Panc1 (cell line): ENCODE measurements at places on chromosomes 1 and 21. TPM values are rescaled to one million over a fixed set of nuclear protein-coding genes. Genes with fewer than 3 reads are reported as not detected.

- H3K4me1 ChIP-seq = no peaks in the 10 kb centered on the region
- H3K27ac ChIP-seq = no peak overlapping the region
- DNase-seq = no peak
- H3K4me3 ChIP-seq = no peak overlapping the region
- H3K27me3 ChIP-seq = no peaks in the 10 kb centered on the region
- H3K36me3 ChIP-seq = no peaks in the 10 kb centered on the region
These were observed 15.1 kb upstream of the PCP4 start for GRCh38 chr21:39852021-39852721.

- H3K36me3 ChIP-seq = no peaks in the 10 kb centered on the region
- no peak overlapping the region for H3K27ac ChIP-seq
- H3K4me1 ChIP-seq = no peaks in the 10 kb centered on the region
- DNase-seq = no peak
These were observed 38.0 kb downstream of the SAMD13 start for GRCh38 chr1:84339503-84339902.

RNU1-4 gene
- 1,290 TPM for total RNA-seq

GRCh38 chr1:13751458-13751871 is 51.5 kb downstream of the PRDM2 start:
- no peaks in the 10 kb centered on the region for H3K27me3 ChIP-seq
- H3K4me1 ChIP-seq = peaks cover 28% of the 10 kb centered on the region
- DNase-seq = no peak
- peaks cover 4% of the 10 kb centered on the region; the same call in 1 of the 2 replicates for H3K36me3 ChIP-seq
- H3K4me3 ChIP-seq = no peak overlapping the region

DNA sequence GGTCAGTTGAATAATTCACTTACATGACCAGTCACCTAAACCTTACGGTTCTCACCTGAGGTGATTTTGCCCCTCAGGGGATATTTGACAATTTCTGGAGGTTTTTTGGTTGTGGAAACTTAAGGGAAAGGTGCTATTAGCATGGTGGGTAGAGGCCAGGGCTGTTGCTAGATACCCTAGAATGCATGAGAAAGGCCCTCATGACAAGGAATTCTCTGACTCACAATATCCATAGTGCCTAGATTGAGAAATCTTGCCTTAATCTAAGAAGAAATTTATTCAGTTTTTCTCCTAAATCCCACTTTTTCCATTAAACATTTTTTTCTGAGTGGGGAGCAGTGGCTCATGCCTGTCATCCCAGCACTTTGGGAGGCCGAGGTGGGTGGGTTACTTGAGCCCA is 119.7 kb downstream of the TGFB2 start:
- peak overlapping the region; percentile 99 for H3K27ac ChIP-seq
- H3K27me3 ChIP-seq = no peaks in the 10 kb centered on the region
- peaks cover 57% of the 10 kb centered on the region for H3K4me1 ChIP-seq

- H3K27me3 ChIP-seq = no peaks in the 10 kb centered on the region
- H3K36me3 ChIP-seq = peaks cover 4% of the 10 kb centered on the region
- DNase-seq = no peak
- H3K27ac ChIP-seq = peak overlapping the region; percentile 95
- H3K4me1 ChIP-seq = peaks cover 37% of the 10 kb centered on the region
These were observed 2.4 kb upstream of the CTPS1 start for GRCh38 chr1:40976952-40977690.

WNT9A gene
- total RNA-seq = 26.5 TPM

- H3K4me1 ChIP-seq = no peaks in the 10 kb centered on the region
- peaks cover 5% of the 10 kb centered on the region for H3K27me3 ChIP-seq
- DNase-seq = no peak
These were observed 11.4 kb upstream of the PRELP start for GRCh38 chr1:203464226-203464625.

DNA sequence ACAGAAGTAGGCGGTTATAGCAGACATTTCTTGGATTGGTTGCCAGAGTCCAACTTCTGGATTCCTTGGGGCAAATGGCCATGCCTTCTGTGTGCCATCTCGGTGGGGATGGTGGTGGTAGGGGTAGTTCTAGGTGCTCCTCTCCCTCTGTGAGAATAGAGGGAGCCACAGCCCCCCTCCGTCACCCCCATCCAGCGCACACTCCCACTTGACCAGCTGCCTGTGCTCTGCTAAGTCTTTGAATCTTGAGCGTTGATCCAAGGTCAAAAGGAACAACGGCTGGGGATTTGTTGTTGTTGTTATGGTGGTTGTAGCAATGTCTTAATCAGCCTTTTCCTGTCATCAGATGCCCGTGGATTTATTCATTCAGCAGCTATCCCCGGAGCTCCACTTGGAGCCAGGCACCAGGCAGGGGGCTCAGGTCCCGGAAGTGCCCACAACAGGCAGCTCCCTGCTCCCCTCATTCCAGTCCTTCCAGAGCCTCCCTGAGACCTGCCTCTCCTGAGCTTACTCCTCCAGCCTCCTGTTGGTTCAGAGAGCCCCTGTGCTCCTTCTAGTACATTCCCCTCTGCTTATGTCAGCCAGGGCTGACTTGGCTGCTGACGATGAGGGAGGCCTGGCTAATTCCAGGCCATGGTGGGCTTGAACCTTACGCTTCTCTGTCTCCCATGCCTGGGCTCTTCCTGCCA is 146.6 kb upstream of the WNT4 start:
- H3K36me3 ChIP-seq = no peaks in the 10 kb centered on the region
- DNase-seq = no peak

DNA sequence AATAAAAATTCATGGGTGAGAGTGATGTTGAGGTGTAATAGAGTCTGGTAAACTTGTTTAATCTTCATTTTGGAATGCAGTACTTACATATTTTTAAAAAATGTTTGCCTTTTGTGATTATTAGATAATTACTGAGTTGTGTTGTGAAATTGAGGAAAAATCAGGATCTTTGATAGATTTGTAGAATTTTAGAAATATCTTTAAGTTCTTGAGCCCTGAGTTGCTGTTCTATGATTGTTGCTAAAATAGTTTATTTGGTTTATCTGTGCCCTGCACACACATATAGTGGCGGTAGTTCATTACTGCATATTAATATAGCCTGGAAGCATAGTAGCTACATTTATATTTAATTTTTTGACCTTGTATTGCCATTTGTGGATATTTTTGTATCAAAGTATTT is 1.6 kb downstream of the B3GALT2 start:
- H3K27ac ChIP-seq = no peak overlapping the region; the same call in 1 of the 2 replicates
- H3K4me1 ChIP-seq = peaks cover 20% of the 10 kb centered on the region
- no peak overlapping the region; the same call in 1 of the 2 replicates for H3K4me3 ChIP-seq
- no peaks in the 10 kb centered on the region; the same call in 1 of the 2 replicates for H3K36me3 ChIP-seq
- DNase-seq = no peak

DNA sequence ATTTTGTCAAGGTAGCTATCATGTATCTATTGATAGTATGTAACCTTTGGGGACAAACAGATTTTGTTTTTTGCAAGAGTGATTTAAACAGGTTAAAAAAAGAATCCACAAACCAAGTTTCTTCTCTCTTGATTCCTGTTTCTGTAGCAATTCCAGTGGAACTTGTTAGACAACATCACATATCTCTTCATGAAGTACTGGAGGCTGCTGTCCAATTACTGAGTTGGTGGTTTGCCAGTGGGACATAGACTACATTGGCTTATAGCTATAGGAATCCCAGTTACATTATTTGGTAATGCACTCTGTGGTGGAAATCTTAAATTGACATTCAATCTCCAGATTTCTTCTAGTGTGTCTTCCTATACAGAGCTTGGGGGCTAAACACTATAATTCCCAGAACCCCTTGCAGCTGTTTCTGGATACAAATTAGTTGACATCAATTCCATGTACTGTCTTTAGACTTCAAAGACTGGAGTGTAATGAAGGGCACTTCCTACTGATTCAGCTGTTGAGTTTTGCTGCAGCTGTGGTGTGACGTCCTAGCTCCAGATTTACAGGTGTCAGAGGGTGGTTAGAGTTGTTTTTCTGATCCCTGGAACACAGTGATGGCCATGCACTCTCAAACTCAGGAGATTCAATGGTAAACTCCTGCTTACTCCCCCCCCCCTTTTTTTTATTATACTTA is 29.4 kb upstream of the GCLM start:
- no peak for DNase-seq
- H3K4me3 ChIP-seq = no peak overlapping the region
- H3K4me1 ChIP-seq = no peaks in the 10 kb centered on the region
- no peak overlapping the region for H3K27ac ChIP-seq
- H3K36me3 ChIP-seq = no peaks in the 10 kb centered on the region

GRCh38 chr1:223338811-223339746 is 24.9 kb downstream of the SUSD4 start:
- H3K36me3 ChIP-seq = no peaks in the 10 kb centered on the region
- H3K4me1 ChIP-seq = no peaks in the 10 kb centered on the region
- no peak overlapping the region for H3K27ac ChIP-seq

HAO2 gene
- total RNA-seq = not detected

- H3K27ac ChIP-seq = no peak overlapping the region
- H3K27me3 ChIP-seq = no peaks in the 10 kb centered on the region
- H3K4me3 ChIP-seq = no peak overlapping the region
- no peak for DNase-seq
- H3K36me3 ChIP-seq = no peaks in the 10 kb centered on the region
These were observed 77.4 kb downstream of the S1PR1 start for GRCh38 chr1:101314244-101314643.

DNA sequence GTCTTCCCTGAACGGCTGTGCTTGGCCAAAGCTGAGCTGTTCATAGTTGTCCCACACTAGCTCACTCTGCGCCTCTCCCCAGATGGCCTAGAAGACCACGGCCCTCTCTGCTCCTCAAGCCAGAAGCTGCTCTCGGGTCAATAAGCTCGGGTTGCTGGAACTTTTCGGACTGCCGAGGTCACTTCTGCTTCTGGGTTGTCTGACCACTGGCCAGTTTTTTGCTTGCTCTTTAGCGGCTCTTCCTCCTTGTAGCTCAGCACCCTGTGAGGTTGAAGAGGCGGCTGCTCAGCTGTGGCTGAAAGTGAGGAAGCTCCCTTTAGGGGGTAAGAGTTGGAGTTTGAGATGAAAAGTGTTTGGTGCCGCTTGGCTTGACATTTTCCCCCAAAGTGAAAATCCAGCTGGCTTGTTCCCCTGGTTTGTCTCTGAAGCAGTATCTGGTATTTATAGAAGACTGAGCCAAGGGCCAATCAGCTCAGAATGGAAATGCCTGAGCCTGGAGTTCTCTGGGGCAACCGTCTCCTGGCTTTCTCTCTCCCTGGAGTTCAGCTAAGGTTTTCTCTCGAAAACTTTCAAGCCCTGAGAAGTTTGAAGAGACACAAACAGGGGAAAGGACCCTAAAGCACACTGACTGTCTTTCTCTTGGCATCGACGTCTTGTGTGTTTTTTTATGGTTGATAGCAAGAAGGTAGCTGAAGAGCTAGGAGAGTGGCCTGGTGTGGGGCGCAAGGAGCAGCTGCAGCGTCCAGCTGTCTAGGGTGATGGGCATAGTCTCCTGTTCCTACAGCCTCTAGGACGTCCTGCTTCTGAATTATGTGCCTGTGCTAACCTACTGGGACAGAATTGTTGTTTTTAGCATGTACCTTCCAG is 72.0 kb downstream of the SYT6 start:
- H3K27me3 ChIP-seq = no peaks in the 10 kb centered on the region
- no peaks in the 10 kb centered on the region for H3K4me1 ChIP-seq
- no peak overlapping the region for H3K4me3 ChIP-seq
- no peak overlapping the region for H3K27ac ChIP-seq

MYOG gene
- total RNA-seq = not detected

- H3K4me1 ChIP-seq = no peaks in the 10 kb centered on the region
- H3K27ac ChIP-seq = no peak overlapping the region
- DNase-seq = no peak
- H3K27me3 ChIP-seq = no peaks in the 10 kb centered on the region
These were observed 283.1 kb downstream of the DSCAM start for GRCh38 chr21:40563900-40564299.

DNA sequence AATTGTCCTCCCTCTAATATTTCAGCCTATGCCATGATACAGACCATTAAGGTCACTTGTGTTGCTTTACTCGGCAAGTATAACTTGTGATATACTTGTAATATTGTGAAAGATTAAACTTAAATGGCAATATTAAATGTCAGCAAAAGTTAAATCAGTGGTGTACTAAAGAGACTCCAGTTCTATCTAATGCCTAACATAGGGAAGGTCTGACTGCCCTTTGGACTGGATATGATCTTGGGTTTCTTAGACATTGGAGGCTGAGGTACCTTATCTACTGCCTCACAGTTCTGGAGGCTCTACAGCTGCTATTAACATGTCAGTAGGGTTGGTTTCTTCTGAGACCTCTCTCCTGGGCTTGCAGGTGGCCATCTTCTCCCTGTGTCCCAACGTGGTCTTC is 89.9 kb downstream of the MT1HL1 start:
- DNase-seq = no peak
- no peaks in the 10 kb centered on the region for H3K4me1 ChIP-seq
- no peak overlapping the region for H3K4me3 ChIP-seq
- no peaks in the 10 kb centered on the region for H3K27me3 ChIP-seq

PRAMEF33 gene
- not detected for total RNA-seq

- no peaks in the 10 kb centered on the region for H3K4me1 ChIP-seq
- H3K27me3 ChIP-seq = no peaks in the 10 kb centered on the region
These were observed 408.1 kb upstream of the USP24 start for GRCh38 chr1:55623311-55623710.

- H3K27ac ChIP-seq = peak within 1 kb of the TSS; percentile 90
- H3K27me3 ChIP-seq = no peaks in the 10 kb centered on the region
- H3K4me3 ChIP-seq = peak within 1 kb of the TSS; percentile 73
- no peaks in the 10 kb centered on the region for H3K36me3 ChIP-seq
- DNase-seq = no peak
These were observed at the start of gene NADK for GRCh38 chr1:1777950-1778662. NADK (minus strand) TSS chr1:1778470; CDS start chr1:1765406, 13,064 bp downstream.

GRCh38 chr1:36225283-36225899 is 1.1 kb downstream of the THRAP3 start:
- H3K4me3 ChIP-seq = peak overlapping the region; percentile 82
- peaks cover 11% of the 10 kb centered on the region for H3K4me1 ChIP-seq
- DNase-seq = no peak
- peak overlapping the region; percentile 92 for H3K27ac ChIP-seq

- DNase-seq = no peak
- no peaks in the 10 kb centered on the region for H3K27me3 ChIP-seq
- no peak overlapping the region for H3K27ac ChIP-seq
- H3K4me3 ChIP-seq = no peak overlapping the region
These were observed 60.6 kb upstream of the COL6A1 start for GRCh38 chr21:45920824-45921600.

DNA sequence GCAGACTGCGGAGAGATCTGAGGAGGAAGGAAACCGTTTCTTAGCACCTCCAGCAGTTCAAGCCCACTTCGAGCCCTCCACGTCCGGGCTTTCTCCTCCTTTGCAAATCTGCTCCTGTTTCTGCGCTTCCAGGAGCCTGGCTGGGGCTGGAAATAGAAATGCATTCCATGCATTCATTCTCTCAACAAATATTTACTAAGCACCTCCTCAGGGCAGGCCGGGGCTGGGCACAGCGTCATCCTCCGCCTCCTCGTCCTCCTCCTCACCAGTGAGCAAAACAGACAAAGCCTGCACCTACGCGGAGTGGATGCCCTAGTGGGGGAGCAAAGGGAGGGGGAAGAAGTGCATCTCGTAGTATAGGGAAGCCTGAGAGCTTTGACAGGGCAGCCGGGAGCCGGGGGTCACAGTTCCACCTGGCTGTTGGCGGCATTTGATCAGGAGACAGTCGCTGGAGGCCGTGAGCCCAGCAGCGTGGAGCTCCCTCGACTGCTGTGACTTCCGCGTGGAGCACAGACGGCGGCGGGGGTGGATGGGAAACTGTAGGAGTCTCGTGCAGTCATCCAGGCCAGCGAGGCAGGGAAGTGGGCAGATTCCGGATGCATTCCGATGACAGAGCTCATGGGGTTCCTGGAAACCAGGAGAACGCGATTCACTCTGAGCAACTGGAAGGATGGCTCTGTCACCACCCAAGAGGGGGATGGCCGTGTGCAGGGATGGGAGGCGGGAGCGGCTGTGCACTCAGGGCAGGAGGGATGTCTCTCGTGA is 93.5 kb downstream of the SIK1 start:
- H3K27ac ChIP-seq = peak overlapping the region; percentile 76
- no peaks in the 10 kb centered on the region for H3K36me3 ChIP-seq
- peaks cover 18% of the 10 kb centered on the region for H3K4me1 ChIP-seq
- no peak for DNase-seq
- no peak overlapping the region for H3K4me3 ChIP-seq

TMEM240 gene
- total RNA-seq = 4.1 TPM
